Pericardium fibroblast (primary cell): ENCODE measurements at places on chromosomes 16 and 17. TPM values are rescaled to one million over a fixed set of nuclear protein-coding genes. Genes with fewer than 3 reads are reported as not detected.

The FAM20A gene
- total RNA-seq = 5.3 and 36.1 TPM in 2 replicates

The RPRML gene
- total RNA-seq = not detected in 2 replicates

The NGFR gene
- total RNA-seq = 12.3 and 54.9 TPM in 2 replicates

The EVPLL gene
- total RNA-seq = not detected in 2 replicates

The KCNJ2 gene
- total RNA-seq = under 0.01 and 1.3 TPM in 2 replicates

The EPX gene
- not detected in 2 replicates for total RNA-seq

The CLDN7 gene
- total RNA-seq = 0.17 and 1.3 TPM in 2 replicates

The CA5A gene
- total RNA-seq = not detected in 2 replicates

The ELMO3 gene
- 0.34 and 0.58 TPM in 2 replicates for total RNA-seq

The GINS2 gene
- 0.85 and 1.6 TPM in 2 replicates for total RNA-seq

The CRYBA1 gene
- not detected in 2 replicates for total RNA-seq

The NPIPA7 gene
- 1.9 and 6.3 TPM in 2 replicates for total RNA-seq
